Astrocyte (in vitro differentiated cells and primary cell): ENCODE measurements at places on chromosomes 4 and X. TPM values are rescaled to one million over a fixed set of nuclear protein-coding genes. Genes with fewer than 3 reads are reported as not detected.

- no peak for DNase-seq
Measured at GRCh38 chr4:111871802-111872201, 273.5 kb upstream of the FAM241A start.

TEX13D gene
- not detected in 2 replicates for total RNA-seq

DNA sequence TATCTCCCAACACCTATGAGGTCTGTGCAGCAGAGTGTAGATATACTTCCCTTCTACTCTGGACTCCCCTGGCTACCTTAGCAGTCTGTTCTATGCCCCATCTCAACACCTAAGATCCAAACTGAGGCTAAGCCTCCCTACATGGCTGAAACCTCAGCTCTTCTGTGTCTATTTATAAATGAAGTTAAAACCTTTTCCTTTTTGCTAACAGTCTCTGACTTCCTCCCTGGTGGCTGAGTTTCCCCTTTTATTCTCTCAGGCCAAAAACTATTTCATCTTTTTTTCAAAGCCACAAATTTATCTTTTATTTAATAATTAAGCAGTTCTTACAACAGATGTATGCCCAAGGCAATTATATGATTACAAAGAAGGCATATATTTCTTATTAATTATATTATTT is 111.8 kb upstream of the STIM2 start:
- no peak for DNase-seq

POU3F4 gene
- 0.18 and 0.31 TPM in 2 replicates for total RNA-seq

DNA sequence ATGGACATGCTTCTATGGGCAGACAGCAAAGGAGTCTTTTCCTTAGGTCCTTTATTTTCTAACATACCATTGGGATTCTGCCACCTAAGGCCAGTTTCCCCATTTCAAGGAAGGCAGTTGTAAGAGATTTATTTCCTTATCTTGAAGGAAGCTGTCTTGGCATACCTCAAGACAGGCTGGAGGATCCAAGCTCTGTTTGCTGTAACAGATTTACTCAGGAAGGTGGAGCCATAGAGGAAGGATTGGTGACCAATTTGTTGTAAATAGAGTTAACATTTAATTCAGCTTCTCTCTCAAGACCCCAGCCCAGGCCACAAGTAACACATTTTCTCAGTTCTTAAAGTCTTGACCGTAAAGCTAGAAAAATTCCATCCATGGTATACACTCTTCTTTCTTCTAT is 131.6 kb upstream of the TENM3 start:
- DNase-seq = no peak

- peak; percentile 24 for DNase-seq
Measured at GRCh38 chr4:176191974-176192373, 3.4 kb downstream of the SPATA4 start.
